ENCODE measurements at places on chromosomes 7 and 10.
A peak's percentile ranks its signal among the peaks of the same experiment; 100 is the strongest.

DNA sequence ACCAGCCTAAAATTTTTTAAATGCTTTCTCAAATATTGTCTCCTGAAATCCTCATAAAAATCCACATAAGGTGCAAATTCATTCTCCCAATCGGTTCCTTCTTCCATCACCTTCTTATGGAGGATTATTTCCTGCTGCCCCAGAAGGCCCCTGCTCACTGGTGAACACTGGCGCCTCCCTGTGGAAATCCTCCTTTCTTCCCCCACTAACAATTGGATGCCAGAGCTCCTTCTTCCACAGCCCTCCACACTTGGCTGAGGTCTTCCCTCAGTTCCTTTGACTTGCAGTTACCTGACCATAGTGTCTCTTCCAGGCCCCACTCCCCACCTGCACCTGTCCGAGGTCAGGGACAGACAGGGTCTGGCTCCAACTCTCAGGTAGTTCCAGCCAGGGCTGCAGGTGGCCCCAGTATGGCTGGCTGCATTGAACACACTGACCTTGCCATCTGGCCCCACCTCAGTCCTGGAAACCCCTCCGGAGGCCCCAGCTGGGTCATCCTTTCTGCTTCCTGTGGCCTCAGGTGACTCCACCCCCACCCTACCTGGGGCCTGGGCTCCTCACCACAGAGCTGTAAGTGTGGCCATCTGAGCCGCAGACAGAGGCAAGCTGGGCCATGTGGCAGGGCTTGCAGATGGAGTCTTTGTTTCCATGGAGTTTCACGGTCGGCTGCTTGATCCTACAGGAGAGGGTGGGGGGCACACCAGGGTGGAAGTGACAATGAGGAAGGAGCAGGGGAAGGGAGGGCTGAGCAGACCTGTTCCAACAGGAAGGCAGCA is 18.4 kb downstream of the SPOCK2 start:
- no peak for DNase-seq

DNA sequence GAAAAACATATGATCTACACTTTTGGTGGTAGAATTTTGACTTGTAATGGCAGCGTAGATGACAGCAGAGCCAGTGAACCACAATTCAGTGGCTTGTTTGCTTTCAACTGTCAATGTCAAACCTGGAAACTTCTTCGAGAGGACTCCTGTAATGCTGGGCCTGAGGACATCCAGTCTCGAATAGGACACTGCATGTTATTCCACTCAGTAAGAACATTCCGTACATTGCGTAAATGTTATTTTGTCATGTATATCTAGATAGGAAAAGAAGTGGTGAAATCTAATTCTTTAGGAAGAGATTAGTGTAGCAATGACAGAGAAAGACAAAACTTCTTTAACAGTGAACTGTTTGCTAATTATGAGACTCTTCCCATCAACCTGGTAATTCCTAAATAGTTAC is 112.9 kb downstream of the PODXL start:
- no peak for DNase-seq

- DNase-seq = no peak
Observed at GRCh38 chr10:80471715-80472233, 17.7 kb downstream of the TSPAN14 start.

DNA sequence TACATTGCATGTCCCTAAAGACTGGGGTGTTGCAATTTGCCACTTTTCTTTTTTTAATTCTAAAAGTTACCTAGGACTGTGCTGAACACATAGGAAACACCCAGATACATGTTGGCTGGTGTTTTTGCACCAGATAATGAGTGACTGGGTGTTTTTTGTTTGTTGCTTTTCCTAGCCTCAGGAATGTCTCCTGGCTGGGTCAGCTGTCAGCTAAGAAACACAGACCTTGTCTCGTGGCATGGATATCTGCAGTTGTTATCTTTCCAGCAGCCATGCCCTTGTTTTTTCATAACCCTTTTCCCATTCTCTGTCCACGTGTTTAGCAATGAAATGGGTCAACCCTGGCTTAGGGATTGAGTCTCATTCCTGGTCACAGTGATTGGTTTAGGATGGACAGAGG is 433.9 kb upstream of the ZMIZ1 start:
- no peak for DNase-seq

GRCh38 chr7:55053651-55054571 is 35.1 kb downstream of the EGFR start:
- no peak for DNase-seq

- DNase-seq = no peak
Observed at GRCh38 chr7:49787980-49788379, 14.5 kb downstream of the VWC2 start.

- DNase-seq = no peak
Observed at GRCh38 chr10:58661336-58661735, 148.7 kb downstream of the BICC1 start.

DNA sequence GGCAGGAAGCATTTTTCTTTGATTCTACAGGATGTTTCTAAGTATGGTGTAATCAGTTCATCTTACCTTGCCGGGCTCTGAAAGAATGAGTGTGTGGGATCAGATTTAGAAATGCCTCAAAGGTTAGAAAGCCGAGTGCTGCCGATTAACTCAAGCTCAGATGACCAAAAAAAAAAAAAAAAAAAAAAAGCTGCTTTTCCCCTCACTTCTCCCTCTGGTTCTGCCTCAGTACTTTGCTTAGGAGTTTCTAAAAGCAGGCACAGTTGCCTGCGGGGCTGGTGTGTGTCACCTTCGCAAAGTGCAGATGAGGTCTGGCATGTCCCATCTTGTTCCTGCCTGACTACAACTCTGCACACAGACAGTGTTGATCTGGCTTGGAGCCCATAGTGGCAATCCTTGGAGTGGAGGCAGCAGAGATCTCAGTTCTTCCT is 47.0 kb downstream of the KIAA1217 start:
- DNase-seq = no peak

DNA sequence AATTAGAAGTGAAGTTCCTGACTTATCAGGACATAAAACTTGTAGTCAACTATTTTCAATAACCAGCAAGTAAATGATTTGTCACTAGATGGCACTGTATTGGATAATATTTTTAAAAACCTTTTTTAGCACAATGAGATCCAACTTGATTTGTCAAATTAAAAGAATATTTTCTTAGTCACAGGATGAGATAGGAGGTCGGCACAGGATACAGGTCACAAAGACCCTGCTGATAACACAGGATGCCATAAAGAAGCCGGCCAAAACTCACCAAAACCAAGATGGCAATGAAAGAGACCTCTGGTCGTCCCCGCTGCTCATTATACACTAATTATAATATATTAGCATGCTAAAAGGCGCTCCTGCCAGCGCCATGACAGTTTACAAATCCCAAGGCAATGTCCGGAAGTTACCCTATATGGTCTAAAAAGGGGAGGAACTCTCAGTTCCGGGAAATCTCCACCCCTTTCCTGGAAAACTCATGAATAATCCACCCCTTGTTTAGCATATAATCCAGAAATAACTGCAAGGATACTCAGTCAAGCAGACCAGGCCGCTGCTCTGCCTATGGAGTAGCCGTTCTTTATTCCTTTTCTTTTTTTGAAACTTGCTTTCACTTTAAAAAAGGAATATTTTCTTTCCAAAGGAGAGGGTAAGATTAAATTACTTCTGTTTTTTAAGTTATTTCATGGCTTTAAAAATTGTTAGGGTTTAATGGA is 255.7 kb upstream of the MKLN1 start:
- DNase-seq = no peak

DNA sequence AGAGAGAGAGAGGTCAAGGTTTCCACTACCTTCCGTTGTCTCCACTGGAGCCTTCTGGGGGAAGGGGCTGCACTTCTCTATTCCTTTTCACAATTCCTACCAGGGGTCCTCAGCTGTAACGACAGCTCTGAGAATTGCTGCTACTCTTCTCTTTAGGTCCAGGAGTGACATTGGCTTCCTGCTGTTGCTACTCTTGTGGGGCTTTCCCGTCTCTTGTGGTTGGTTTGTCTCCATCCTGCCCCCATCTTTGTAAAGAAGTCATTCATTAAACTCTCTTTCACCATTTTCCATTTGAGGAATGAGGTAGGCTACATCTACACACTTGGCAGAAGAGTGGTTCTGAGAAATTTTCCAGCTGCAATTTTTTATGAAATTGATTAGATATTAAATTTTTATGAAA is 238.8 kb upstream of the LYZL1 start:
- no peak for DNase-seq

DNA sequence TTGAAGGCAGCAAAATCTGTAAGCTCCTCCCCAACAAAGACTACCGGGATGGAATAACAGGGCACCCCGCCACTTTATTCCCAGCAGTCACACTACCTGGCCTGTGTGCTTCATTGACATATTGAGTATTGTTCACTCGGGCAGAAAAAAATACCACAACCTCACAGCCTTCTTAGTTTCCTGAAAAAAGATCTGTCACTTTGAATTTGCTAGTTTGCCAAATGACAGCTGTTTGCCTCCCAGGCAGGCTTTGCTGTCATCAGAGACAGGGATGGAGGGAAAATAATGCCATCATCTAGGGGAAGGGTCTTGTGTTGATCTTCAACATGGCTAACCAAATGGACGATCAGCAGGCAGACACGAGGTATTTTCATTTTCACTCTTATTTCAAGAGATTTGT is 26.9 kb downstream of the BMPER start:
- no peak for DNase-seq

- no peak for DNase-seq
Observed at GRCh38 chr7:22438994-22439393, 61.0 kb downstream of the STEAP1B start.

DNA sequence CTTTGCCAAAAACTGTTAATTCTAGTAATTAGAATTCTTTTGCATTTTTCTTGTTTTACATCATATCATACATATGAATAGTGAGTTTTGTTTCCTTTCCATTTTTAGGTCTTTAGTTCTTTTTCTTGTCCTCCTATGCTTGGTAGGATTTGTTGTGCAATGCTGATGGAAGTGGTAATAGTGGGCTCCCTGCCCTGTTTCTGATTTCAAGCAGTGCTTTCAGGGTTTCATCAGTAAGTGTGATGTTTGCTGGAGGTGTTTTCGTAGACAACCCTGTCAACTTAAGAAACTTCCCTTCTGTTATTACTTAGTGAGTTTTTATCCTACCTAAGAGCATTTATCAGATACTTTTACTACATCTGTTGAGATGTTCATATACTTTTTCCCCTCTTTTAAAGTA is 50.5 kb downstream of the CSGALNACT2 start:
- DNase-seq = no peak

- DNase-seq = no peak
Observed at GRCh38 chr10:76404531-76404930, 973.1 kb downstream of the LRMDA start.

DNA sequence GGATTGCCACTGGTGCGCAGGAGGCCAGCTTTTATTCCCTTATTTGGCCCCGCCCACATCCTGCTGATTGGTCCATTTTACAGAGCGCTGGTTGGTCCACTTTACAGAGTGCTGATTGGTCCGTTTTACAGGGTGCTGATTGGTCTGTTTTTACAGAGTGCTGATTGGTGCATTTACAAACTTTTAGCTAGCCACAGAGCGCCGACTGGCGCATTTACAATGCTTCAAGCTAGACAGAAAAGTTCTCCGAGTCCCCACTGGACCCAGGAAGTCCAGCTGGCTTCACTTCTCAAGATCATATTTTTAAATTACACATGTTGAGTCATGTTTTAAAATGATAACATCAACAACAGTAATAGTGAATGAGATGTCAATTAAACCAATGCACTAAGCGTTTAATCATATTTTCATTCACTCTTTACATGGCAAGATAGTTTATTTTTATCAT is 128.3 kb downstream of the CUBN start:
- no peak for DNase-seq

DNA sequence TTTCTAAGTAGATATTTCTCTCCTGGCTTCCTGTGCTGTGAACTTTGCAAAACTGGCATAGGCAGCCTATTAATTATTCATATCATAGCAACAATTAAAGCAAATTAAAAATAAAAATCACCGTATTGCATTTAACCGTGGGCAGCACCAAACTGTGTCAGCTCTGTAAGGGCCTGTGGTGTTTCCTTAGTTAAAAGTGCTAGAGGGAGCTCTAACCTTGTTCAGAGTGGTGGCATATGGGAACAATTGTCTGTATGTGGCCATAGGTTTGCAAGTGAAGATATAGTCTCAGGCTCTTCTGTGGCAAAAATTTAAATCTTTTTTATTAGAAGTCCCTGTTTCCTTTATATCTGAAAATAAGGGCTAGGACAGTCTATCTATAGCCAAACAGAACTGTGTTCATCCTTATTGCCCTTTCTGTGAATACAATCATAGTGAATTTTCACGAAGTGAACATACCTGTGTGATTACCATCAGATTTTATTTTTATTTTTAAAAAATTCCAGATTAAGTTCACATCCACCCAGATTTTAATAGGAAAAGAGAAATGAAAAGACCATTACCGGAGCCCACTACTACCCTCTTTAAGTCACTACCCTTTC is 92.6 kb downstream of the POLL start:
- DNase-seq = no peak

DNA sequence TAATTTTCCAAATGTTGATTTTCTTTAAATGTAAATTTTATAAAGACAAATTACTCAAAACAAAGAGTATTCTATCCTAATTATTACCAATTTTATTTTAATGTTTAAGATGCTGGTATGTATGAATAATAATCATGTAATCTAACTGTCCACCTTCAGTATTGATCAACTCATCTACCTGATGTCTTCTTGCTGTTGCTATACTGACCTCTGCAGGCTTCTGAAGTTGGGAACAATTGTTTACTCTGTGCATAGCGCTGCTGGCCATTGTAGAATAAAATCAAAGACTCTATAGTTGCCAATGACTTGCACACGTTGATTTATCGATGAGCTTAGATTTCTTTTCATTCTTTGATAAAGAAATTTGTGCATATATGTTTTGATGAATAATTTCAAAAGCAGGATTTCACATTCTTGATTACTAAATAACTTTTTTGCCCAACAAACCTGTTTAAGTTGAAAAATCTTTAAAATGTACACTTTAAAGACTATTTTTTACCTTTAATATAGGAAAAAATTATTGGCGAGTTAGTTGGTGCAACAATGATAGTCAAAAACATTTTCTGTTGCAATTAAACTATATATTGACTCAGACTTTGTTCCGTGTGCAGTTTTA is 282.3 kb downstream of the TFEC start:
- no peak for DNase-seq

DNA sequence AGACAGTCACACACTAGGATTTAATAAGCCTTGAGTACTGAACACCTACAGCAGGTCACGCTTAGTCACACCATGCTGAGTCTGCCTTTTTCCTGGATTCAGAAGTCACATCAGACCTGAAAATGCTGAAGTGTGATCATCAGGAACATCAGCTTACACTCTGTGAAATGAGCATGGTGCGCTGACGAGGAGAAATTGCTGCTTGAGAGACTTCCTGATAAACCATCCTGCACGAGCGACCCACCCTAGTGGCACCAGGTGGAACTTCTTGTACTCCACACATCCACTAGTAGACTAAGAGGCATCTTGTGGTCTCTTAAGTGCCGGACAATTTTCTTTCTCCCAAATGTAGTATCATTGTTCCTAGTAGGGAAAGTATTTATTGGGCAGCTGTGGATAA is 51.8 kb upstream of the MRLN start:
- peak; percentile 10 for DNase-seq

DNA sequence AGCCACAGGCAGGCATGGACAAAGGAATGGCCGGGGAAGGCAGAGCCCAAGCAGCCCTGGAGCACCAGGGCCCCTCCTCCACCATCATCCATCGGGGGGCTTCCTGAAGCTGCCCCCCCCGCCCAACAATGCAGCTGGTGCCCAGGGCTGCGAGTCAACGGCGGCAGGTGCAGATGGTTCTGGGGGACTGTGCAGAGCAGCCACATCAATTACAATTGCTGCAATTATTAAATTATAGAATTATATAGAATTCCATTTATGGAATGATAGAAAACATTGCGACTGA is 28.3 kb downstream of the EBF3 start:
- no peak for DNase-seq

GRCh38 chr10:13765641-13766341 is 179.0 kb downstream of the PRPF18 start:
- no peak for DNase-seq

Measured in 8988T (cell line).